Activated naive CD8-positive, alpha-beta T cell treated with anti-CD3 and anti-CD28 coated beads, Interleukin-2, amount 50 U/mL, for 16 hours (primary cell): ENCODE measurements at places on chromosomes 1 and 21.

DNA sequence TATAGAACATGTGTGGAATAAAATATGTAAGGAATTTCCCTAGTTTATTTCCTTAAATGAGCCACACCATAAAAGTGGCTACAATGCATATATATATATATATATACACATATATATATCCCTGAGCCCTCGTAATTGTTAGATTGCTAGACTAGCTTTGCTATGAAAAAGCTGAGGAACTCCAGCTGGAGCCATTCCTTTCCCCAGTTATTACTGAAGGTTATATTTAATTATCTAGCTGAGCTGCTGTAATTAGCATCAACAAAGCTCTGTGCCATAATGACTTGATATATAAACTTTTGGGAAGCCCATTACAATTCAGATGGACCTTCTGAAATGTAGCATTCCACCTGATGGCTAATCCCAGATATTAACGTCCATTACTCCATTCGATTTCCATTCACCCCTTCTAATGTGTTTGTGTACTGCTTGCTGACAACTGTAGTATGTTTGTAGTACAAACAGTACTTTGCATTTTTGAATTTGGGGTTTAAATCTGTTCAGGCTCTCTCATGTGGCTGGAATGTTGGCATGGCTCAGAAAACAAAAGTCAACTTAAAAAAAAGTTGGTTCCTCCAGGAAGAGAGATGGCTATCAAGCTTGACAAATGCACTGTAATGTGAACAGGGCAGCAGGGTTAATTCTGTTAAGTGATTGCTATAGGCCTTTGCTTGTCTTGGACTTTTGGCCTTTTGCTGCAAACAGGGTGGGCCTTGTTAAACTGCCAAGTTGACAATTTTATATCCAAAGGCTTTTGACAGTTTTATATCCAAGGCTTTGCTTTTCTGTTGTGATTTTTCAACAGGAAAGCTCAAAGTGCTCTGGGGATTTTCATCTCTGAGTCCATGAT lies 170.0 kb downstream of the LTN1 start:
- DNase-seq, result no peak

DNA sequence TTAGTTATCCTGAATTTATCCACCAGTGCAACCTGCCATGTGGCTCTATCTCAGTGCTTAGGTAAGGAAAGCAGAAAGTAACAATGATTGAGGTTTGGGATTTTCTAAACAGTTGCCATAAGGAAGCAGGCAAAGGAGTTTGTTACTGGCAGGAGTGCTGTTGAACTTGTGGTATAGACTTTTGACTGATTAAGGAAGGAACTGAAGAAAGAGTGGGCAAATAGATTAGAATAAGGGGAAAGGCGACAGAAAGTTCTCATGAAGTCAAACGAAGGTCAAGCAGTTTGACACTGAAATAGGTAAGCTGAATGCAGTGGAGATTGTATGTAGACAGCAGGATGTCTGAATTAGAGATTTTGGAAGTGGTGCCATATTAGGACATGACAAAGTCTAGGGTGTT lies 24.2 kb upstream of the CR2 start:
- DNase-seq, result no peak

- no peak for DNase-seq
Measured at GRCh38 chr1:161079436-161080110, 9.8 kb downstream of the NECTIN4 start.

DNA sequence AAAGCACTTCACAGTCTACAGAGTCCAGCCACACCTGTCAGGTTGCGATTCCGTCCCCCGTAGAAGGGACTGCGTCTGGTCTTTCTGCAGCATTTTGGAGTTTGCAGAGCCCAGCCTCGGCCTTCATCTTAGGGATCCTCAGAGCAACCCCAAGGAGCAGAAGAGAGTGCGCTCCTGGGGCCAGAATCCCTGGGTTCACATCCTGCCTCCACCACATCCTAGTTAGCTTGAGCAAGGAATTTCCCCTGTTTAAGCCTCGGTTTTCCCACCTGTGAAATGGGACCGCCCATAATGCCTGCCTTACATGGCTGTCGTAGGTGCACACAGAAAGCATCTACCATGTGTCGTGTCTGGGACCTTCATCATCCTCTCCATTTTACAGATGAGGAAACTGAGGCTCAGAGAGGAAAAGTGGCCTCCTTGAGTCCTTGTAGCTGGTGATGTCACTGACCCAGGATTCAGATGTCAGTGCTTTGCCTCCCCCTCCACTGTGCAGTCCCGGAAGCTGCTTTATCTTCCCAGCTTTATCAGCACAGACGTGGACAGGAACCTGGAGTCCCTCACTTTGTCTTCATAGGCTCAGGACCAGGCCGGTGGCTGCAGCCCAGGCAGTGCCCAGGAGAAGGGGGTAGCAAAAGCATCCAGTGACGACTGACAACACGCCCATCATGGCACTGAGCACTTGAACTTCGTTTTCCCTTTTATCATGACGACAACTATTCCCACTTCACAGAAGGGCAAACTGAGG lies 438.5 kb downstream of the MATN1 start:
- no peak for DNase-seq

DNA sequence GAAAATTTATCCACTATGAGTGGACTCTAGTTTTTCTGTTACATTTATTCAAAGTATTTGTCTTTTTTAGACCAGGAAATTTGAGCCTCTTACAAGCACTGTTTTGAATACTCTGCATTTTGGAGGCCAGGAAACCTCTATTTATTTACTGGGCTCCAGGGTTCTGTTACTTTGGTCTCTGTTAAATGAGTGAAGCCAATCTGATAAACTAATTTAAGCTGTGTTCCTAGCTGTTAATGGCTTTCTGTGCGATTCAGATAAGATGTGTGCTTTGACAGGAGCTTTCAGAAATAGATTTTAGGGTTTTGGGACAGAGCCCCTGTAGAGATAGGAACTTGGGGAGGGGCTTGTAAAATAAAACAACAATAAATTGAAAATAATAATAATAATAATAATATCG lies 23.9 kb downstream of the ACKR1 start:
- DNase-seq, result no peak

DNA sequence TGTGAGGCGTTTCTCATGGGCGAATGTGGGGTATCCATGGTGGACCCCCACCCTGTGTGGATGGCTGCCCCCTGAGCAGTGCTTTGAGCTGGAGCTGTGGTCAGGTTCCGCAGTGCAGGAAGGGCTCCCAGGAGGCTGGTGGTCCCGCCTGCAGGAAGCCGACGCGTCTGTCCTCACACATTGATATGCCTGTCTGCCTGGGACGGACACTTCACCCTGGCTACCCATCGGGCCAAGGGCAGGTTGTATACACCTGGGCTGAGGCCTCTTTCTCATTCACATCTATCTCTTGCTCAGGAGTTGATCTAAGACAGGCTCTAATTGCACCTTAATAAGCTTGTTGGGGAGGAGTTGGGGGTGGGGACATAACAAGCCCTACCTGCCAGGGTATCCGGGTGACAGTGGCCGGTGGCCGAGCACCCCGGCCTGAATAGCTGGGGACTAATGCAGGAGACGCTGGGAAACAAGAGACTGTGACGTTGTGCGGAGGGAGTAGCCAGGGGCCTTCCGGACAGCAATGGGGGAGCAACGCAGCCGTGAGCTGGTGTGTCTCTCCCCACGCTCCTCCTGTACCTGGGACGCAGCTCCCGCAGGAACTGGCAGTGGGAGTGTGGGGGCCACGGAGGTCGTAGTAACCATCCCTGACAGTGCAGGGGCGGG lies 21.7 kb downstream of the PDXK start:
- DNase-seq, result no peak
